Fibroblast of mammary gland (primary cell): ENCODE measurements at places on chromosomes 6 and 20.

DNA sequence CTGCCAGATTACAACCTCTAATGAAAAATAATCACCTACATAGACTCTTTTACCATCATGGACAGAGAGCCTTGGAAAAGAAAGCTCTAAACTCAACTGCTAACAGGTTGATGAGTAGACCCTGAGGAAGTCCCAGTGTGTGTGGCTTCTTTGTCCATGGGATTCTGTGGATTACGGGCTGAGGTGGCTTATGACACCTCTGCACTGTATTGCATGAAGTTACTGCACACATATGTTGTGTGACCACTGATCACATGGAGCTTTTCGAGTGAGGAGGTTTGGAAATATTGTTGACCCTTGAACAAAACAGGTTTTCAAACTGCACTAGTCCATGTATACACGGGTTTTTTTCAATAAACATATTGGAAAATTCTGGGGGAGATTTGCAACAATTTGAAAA, 124.4 kb downstream of the RIN2 start:
- DNase-seq: no peak

DNA sequence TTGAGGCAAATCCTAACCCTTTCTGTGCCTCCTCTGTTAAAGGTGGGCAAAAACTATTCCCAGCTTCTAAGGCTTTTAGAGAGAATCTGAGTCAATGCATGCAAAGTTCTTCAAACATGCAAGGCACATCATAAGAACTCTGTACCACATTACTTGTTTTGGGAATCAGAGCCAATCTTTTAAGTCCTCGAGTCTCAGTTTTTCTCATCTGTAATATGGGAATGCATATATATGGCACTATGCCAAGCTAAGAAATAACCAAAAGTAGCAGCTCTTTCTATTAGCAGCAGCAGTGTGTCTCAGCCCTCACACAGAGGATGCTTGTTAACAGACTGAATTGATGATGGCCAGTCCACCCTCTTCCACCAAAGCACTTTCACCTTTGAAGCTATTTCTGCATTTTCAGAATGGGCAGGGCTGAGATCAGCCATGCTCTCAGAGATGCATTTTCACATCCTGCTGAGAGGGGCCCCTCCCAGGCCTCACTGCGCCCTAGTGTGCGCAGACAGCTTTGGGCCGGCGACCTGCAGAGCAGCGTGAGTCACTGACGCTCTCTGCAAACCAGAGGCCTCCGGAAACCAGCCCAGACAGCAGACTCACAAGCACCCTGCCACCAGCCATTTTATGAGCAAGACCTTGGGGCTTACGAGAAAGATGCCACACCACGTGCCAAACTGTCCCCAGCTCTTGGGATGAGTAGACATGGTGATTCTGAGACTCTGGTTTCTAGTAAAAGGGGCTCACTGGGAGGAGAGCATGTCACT, 138.0 kb downstream of the NFATC2 start:
- no peak for DNase-seq

GRCh38 chr6:128964771-128965170, 81.8 kb downstream of the LAMA2 start:
- DNase-seq: no peak

DNA sequence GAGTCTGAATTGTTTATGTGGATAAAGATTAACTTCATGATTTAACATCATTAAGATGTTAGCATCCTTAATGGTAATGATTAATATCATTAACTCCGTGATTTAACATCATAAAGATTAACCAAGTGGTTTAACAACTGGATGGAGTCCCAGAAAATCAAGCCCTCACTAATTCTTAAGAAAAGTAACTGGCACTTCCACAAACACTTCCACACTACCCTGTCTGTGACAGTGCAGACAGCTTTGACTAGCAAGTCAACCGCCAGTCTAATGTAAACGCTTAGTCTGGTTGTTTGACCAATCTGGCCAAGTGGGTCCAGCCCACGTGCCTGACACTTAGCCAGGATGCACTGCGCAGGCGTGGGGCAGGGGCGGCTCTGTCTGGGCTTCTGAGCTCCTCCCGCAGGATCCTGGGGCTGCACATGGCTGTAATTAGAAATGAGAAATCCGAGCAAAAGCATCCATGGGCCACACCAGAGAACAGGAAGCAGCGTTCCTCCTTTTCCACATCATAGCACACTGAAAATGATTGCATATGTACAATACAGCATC, 424.2 kb downstream of the FOXA2 start:
- DNase-seq: no peak

DNA sequence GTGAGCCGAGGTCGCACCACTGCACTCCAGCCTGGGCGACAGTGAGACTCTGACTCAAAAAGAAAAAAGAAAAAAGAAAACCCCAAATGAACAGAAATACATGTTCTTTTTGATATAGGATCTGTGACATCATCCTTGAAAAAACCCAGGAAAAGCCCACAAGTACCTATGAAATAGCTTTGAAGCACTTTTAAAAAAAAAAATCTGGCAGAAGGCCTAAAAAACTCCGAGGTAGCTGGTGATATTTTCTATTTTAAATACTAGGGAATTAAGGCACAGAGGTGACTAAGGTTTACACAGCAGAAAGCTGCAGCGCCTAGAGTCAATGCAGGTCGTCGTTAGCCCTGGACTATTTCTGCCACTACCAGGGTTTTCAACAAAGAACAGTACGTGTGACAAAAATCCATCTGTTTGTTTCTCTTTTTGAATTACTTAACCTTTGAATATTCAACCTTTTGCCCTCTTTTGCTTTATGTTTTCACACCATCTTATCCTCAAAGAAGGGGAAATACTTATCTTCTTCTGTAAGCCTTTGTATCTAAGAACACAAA, 39.4 kb upstream of the EEF1A1 start:
- no peak for DNase-seq

DNA sequence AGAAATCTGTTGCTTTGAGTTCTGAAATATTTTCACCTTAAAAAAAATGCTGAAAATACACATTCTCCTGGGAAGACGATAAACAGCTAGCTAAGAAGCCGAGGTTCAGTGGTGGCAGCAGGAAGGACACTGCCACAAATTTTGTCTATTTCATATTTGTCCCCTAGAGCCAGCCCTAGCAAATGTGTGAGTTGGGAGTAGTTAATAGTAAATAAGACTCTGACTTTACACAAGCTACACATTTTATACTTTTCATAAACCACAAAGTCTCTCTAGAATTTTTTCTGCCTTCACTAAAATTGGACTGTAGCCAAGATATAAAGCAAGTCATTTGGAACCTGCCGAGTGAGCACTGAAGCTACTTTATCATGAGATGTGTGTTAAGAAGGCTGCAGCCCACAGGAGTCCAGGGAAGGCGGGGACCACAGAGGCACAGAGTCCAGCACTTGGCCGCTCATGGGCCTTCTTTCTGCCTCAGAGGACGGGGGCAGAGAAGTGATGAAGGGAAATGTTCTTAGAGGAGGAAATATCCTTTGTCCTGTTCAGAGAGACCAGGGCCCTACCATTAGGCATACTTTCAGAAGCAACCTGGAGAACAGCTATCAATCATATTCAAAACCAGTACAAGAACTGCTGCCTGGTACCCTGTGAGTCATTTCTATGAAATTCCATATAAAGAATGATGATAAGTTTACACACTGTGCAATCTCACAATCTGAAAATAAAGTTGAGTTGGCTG, 241.7 kb upstream of the TAB2 start:
- peak; percentile 32 for DNase-seq

DNA sequence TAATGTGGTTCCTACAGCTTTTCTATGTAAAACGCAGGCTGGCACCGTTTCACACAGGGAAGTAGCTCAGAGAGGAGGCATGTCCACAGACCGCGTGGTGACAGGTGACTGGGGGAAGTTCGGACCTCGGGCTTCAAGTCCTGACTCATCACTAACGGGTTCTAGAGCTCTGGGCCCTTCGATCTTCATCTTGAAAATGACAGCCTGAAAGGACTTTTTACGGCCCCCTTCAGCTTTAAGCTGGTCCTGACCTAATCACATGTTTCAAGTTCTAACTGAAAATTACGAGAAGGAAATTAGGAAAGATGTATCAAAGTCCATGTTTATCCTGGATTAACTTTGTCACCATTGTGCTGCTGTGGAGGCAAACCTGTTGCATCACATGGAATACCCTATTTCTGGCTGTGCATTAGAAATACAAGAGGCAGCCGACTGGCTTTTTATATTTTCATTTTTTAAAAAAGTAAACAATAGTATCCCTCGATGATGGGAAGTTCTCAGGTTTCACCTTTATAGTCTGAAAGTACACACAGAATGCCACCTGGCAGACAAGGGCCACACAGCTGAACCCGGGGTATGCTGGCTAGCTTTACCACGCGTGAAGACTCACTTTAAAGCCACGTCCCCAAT, 2.0 kb downstream of the MAN1A1 start:
- DNase-seq: peak; percentile 65

GRCh38 chr6:161115468-161115867, 123.9 kb downstream of the MAP3K4 start:
- DNase-seq: no peak

- no peak for DNase-seq
These were observed 934.4 kb downstream of the HACE1 start for GRCh38 chr6:103925317-103925716.

GRCh38 chr20:48203252-48203651, 418.0 kb upstream of the SULF2 start:
- DNase-seq: no peak

DNA sequence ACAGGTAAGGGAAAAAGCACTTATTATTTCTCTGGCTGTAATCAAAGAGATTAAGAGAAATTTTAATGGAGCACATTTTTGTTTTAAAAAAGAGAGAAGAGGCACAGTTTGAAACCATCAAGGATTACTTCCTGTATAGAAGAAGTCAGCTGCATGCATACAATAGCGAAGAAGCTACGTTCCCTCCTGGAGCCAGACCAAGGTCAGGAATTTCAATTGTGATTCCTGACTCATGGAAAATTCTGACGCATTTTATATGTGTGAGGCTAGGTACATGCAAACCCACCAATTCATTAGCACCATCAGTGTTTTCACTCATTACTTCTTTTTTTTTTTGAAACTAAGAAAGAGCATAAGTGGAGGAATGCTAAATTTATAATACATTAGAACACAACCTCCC, 232.7 kb upstream of the SGK1 start:
- peak; percentile 64 for DNase-seq

DNA sequence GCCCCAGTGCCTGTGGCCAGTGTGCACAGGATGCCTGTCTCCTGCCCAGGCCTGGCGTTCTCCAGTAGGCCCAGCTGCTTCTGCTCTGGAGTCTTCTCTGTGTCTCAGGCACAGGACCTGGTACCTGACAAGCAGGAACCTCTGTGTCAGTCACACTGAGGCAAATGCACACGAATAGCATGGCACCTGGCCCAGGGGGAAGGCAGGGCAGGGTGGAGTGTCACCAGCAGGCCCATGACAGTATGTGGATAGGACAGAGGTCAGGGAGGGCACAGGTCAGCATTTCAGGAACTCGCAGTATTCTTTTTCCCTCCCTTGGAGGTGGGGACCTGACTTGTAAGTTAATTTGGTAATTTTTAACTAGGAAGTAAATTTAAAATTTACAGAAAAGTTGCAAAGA, 5.6 kb downstream of the PSMG4 start:
- DNase-seq: no peak

- DNase-seq: no peak
These were observed 11.3 kb upstream of the SENP6 start for GRCh38 chr6:75590370-75590769.

GRCh38 chr20:35333606-35334005, 41.4 kb upstream of the FAM83C start:
- no peak for DNase-seq

- peak; percentile 20 for DNase-seq
These were observed 144.2 kb downstream of the GMDS start for GRCh38 chr6:2101213-2101612.

DNA sequence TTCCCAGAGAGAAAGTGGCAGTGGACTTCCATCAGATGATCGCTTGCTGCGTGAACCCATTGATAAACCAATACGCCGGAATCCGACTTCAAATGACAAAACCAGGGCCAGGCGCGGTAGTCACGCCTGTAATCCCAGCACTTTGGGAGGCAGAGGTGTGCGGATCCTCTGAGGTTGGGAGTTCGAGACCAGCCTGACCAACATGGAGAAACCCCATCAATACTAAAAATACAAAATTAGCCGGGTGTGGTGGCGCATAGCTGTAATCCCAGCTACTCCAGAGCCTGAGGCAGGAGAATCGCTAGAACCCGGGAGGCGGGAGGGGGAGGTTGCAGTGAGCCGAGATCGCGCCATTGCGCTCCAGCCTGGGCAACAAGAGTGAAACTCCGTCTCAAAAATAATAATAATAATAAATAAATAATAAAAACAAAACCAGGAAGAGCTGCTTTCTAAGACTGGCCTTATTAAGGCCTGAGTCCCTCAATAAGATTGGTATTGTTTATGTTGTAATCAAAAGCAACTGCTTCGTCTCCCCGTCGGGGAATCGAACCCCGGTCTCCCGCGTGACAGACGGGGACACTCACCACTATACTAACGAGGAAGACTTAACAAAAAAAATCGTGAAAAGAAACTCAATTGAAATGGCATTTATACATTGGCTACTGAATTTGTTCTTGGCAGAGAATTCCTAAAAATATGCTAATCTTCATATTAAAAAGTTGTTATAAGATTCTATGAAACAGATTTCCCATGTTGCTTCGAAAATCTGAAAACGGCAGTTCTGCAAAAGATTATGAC, 110.2 kb upstream of the ZNF184 start:
- peak; percentile 79 for DNase-seq

- no peak for DNase-seq
These were observed 18.3 kb upstream of the SHLD1 start for GRCh38 chr20:5731753-5732366.

DNA sequence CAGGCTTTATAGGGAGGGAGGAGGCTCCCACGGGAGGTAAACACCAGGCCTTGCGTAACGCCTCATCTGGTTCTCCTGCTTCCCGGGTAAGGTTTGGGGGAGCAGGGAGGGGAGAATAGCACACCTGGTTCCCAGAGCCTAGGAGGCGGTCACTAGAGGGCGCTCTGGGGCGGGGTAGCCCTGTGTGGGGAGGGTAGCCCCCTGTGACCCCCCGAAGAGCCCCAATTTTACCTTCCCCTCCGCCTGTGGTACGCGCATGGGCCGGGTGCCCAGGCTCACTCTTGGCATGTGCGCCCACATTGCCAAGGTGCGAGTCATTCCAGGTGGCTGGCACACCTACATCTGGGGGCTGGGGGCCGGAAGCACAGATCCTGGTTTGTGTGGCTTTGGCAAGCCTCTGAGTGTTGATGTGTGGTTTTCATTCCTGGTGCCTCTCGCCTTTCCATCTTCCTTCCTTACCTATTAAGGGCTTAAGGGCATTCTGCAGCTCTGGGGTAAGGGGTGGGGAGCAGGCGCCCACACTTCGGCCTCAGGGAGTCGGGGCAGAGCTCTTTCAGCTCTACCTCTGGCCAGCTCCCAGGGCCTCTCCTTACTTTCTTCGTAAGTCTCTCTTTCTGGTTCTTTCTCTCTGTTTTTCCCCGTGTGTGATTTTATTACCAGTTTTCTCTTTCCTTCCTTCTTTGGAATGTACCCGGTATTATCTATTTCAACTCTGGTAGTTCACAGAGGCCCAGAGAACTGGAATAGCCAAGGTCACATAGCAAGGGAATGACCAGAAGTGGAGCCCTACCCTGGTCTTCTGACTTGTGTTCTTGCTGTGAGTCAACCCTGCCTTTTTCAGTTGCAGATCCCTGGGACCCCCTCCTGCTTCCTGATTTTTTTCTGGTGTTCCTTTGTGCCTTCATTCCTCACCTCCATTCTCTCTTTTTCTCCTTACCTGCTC, 492 bp upstream of the RNF39 start:
- DNase-seq: no peak

GRCh38 chr6:49463612-49463967, 420 bp downstream of the CENPQ start:
- DNase-seq: no peak

GRCh38 chr20:4167261-4168021, 152.1 kb upstream of the RNF24 start:
- DNase-seq: no peak
